ENCODE measurements at places on chromosomes 1 and 21. TPM values are rescaled to one million over a fixed set of nuclear protein-coding genes. Genes with fewer than 3 reads are reported as not detected.
A peak's percentile ranks its signal among the peaks of the same experiment; 100 is the strongest.

GRCh38 chr1:24491577-24492360 is 10.9 kb upstream of the RCAN3 start:
- H3K4me3 ChIP-seq: no peak overlapping the region
- no peak overlapping the region for H3K27ac ChIP-seq
- DNase-seq: no peak
- H3K27me3 ChIP-seq: peaks cover 5% of the 10 kb centered on the region
- no peaks in the 10 kb centered on the region for H3K36me3 ChIP-seq

DNA sequence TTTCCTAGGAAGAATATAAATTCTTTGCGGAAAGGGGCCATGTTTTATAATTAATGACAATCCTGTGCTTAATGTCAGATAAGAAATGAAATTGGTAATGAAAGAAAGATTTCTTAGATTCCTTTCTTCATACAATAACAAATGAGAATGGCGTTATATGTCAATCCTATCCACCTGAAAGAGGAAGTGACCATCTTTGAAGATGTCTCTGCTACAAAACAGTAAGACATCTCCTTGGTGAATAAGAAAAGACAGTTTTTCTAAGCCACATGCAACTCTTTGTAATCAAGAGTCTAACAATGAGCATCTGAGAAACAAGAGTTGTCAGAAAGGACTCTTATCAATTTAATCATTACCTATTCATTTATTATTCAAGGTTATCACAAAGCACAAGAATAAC is 286.0 kb downstream of the VAV3 start:
- H3K4me1 ChIP-seq: no peaks in the 10 kb centered on the region
- H3K27ac ChIP-seq: no peak overlapping the region
- DNase-seq: no peak
- no peaks in the 10 kb centered on the region for H3K27me3 ChIP-seq
- no peaks in the 10 kb centered on the region for H3K36me3 ChIP-seq

DNA sequence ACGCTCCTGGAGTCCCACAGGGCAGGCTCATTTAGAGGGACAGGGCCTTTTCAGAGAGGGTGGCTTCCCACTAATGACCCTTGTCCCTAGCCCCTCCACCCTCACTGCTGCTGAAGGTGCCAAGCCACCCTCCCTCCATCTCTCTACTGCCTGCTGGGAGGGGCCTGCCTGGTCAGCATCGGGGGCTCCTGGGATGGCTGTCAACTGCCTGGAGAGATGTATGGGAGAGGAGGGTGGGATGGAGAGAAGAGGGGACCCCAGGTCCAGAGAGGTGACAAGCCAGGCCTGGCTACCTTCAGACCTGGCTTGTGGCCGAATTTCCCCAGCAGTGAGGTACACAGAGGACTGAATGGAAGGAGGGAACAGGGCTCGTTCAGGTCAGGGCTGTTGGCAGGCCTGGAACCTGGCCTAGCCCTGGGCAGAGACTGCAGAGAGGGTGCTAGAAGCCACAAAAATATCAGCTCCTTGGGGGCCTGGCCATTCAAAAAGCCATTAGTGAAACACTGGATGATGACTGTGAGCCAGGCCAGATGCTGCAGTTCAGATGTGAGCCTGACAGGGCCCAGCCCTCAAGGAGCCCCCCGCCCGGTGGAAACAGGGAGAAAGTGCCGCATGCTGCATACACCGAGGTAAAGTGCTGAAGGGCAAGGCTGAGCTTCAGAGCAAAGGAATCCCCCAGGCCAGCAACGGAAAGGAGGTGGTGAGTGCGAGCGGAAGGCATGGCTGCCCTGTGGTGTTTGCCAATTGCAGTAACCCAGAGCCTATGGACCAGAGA is 20.0 kb downstream of the MMEL1 start:
- no peak overlapping the region for H3K27ac ChIP-seq
- H3K4me3 ChIP-seq: no peak overlapping the region
- no peaks in the 10 kb centered on the region for H3K27me3 ChIP-seq
- no peak for DNase-seq
- H3K36me3 ChIP-seq: no peaks in the 10 kb centered on the region

- H3K4me1 ChIP-seq: no peaks in the 10 kb centered on the region
- no peak overlapping the region for H3K27ac ChIP-seq
- no peaks in the 10 kb centered on the region for H3K27me3 ChIP-seq
- DNase-seq: peak; percentile 46
These were observed 40.9 kb upstream of the BEND5 start for GRCh38 chr1:48817505-48818114.

DNA sequence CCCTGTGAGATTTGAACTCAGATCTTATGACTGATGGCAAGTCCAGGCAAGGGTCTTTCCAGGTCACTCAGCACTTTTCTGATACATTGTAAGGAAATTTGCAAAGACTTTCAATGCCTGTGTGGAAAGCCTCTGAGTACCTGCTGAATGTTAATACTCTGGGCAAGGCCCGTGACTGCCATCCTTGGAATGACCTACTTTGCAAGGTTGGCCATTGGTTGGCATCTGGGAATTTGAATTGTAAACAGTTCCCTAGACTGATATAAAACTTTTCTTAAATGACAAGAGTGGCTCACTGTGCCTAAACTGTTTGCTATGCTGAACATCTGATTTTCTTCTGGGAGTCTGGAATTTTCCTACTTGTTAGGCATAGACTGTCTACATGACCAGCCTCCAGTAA is 57.1 kb downstream of the CD2 start:
- H3K27me3 ChIP-seq: no peaks in the 10 kb centered on the region
- H3K4me1 ChIP-seq: no peaks in the 10 kb centered on the region
- no peak for DNase-seq
- H3K36me3 ChIP-seq: no peaks in the 10 kb centered on the region

DNA sequence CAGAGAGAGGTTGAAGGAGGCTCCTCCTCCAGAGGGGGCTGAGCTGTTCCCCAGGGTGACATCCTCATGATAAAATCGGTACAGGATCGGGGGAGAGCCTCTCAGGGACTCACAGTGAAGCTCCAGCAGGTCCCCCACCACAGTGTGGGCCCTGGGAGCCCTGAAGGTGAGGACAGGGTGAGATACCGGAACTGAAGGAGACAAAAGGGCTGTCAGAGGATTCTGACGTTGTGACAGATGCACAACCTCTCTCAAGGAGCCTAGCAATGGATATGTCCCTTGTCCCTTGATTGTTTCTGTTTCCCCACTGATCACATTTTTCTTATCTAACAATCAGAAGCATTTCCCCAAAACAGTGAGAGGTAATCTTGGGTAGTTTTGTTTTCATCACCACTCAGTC is 5.2 kb downstream of the FCRL3 start:
- peaks cover 13% of the 10 kb centered on the region for H3K27me3 ChIP-seq
- no peaks in the 10 kb centered on the region for H3K4me1 ChIP-seq
- no peak overlapping the region for H3K27ac ChIP-seq
- no peak for DNase-seq

- no peak overlapping the region for H3K27ac ChIP-seq
- DNase-seq: no peak
- no peak overlapping the region for H3K4me3 ChIP-seq
- no peaks in the 10 kb centered on the region for H3K4me1 ChIP-seq
- no peaks in the 10 kb centered on the region for H3K36me3 ChIP-seq
These were observed 40.6 kb upstream of the SLC2A1 start for GRCh38 chr1:42999308-42999707.

DNA sequence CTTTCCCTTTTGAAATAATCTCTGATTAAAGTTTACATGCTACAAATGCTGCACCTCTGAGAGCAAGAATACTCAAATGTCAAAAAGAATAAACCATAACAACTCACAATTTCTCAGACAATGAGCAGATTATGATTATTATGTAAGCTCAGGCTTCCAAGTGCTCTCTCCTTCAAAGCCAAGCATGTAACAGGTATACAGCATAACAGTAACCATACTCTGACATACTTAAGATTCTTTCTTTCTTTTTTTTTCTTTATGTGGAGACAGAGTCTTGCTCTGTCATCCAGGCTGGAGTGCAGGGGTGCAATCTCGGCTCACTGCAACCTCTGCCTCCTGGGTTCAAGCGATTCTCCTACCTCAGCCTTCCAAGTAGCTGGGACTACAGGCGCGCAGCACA is 155.4 kb downstream of the EIF4G3 start:
- H3K27ac ChIP-seq: no peak overlapping the region
- H3K4me1 ChIP-seq: peaks cover 24% of the 10 kb centered on the region
- no peaks in the 10 kb centered on the region for H3K27me3 ChIP-seq
- no peaks in the 10 kb centered on the region for H3K36me3 ChIP-seq
- DNase-seq: no peak

- no peaks in the 10 kb centered on the region for H3K36me3 ChIP-seq
- H3K4me3 ChIP-seq: no peak overlapping the region
- H3K27ac ChIP-seq: no peak overlapping the region
- H3K27me3 ChIP-seq: no peaks in the 10 kb centered on the region
These were observed 130.4 kb downstream of the TRABD2B start for GRCh38 chr1:47866601-47867437.

DNA sequence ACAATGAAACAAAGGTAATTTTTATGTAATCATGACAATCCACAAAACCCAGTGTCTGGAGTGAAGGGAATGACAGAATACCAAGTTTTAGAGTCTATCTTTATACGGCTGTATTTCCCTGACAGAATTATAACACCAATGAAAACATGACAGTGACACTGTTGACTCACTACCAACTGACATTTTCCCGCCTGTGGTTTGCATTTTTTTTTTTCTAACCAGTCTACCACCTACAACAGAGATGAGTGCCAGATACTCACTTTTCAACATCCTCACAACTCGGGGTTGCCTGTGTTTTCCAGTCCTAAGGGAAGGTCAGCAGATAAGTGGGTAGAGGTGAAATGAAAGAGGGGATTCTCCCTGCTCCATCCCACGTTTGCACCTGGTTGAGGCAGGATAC is 118.9 kb downstream of the KCNJ6 start:
- no peak overlapping the region for H3K27ac ChIP-seq
- H3K4me1 ChIP-seq: no peaks in the 10 kb centered on the region
- no peak for DNase-seq

DNA sequence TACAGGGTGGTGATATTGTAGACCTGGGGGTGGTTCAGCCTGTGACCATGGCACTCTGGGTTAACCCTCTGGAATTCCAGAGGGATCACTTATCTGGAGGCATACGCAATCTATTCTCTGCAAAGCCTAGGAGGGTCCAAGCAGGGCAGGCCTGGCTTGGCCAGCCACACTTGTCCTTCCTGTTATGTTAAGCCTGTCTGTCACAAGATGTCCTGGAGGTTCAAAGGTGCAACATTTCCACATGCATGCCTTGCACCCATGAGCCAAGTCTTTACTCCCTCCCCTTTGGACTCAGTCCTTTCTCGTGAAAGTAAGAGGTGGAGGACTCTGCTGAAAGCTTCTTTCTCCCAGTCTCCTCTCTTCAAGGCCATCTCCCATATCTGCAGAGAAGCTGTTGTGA is 345.1 kb downstream of the HHIPL2 start:
- no peak overlapping the region for H3K27ac ChIP-seq
- no peaks in the 10 kb centered on the region for H3K27me3 ChIP-seq
- no peaks in the 10 kb centered on the region for H3K36me3 ChIP-seq

DNA sequence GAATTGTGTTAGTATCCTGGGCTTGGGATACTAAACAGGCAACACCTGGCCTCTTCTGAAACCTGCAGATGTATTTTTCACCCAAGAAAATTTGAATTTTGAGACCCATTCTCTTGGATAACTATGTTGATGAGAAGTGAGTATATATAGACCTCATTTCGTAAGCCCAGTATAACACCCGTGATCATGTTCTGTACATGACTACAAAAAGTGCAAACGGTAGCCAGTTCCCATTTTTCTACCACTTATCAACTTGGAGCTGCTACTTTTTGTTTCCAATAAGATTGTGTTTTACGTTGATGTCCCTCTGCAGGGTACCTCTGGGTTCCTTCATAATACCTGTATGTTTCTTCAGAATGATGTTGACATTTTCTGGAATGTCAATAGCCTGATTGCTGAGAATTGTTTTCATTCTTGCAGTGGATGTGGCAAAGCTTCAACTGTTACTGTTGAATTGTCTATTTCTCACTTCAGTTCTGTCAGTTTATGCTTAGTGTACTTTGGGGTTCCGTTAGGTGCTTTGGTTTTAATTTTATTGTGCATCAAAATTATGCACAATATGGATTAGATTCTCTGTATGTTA is 48.1 kb downstream of the ZFYVE9 start:
- H3K4me1 ChIP-seq: peaks cover 20% of the 10 kb centered on the region
- H3K27ac ChIP-seq: no peak overlapping the region
- no peak for DNase-seq
- H3K27me3 ChIP-seq: no peaks in the 10 kb centered on the region
- no peak overlapping the region for H3K4me3 ChIP-seq
- no peaks in the 10 kb centered on the region for H3K36me3 ChIP-seq

- DNase-seq: peak; percentile 28
- no peaks in the 10 kb centered on the region for H3K27me3 ChIP-seq
- H3K4me3 ChIP-seq: no peak overlapping the region
- no peaks in the 10 kb centered on the region for H3K36me3 ChIP-seq
These were observed 60.0 kb upstream of the HMCN1 start for GRCh38 chr1:185674201-185674600.

DNA sequence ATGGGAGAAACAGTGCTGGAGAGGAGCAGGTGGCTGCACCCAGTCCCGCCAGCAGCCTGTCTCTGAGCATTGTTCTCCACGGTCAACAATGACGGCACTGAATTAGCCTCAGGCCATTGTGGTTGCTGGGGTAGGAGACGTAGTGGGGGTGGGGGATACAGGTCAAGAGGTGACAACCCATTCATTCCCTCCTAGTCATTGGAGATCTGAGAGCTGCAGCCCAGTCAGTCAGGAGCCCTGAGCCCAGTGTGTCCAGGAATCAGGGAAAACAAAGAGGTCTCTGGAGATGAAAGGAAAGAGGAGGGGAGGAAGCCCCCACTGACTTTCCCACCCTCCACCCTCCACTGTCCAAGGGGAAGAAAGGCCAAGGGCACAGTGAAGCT is 15.3 kb downstream of the SMIM12 start:
- peak overlapping the region; percentile 66 for H3K27ac ChIP-seq
- no peak overlapping the region for H3K4me3 ChIP-seq
- DNase-seq: peak; percentile 51
- no peaks in the 10 kb centered on the region for H3K36me3 ChIP-seq
- H3K4me1 ChIP-seq: peaks cover 89% of the 10 kb centered on the region

GRCh38 chr1:3494321-3495308 is 40.1 kb downstream of the ARHGEF16 start:
- no peak overlapping the region for H3K27ac ChIP-seq
- H3K4me3 ChIP-seq: no peak overlapping the region
- H3K36me3 ChIP-seq: no peaks in the 10 kb centered on the region
- no peak for DNase-seq
- no peaks in the 10 kb centered on the region for H3K27me3 ChIP-seq
- H3K4me1 ChIP-seq: no peaks in the 10 kb centered on the region

GRCh38 chr1:214824763-214825162 is 221.8 kb downstream of the CENPF start:
- H3K36me3 ChIP-seq: no peaks in the 10 kb centered on the region
- no peak overlapping the region for H3K4me3 ChIP-seq
- H3K27ac ChIP-seq: no peak overlapping the region
- no peaks in the 10 kb centered on the region for H3K4me1 ChIP-seq
- no peaks in the 10 kb centered on the region for H3K27me3 ChIP-seq
- no peak for DNase-seq

GRCh38 chr1:67441183-67441582 is 11.0 kb upstream of the SERBP1 start:
- no peaks in the 10 kb centered on the region for H3K36me3 ChIP-seq
- H3K27ac ChIP-seq: no peak overlapping the region
- no peaks in the 10 kb centered on the region for H3K27me3 ChIP-seq
- no peak for DNase-seq

Gene NTNG1
- 0.06 TPM for total RNA-seq

Gene FLG
- total RNA-seq: not detected

Gene LCE2C
- not detected for total RNA-seq

Gene CYP4B1
- 17.3 TPM for total RNA-seq

Gene CEP350
- 34.6 TPM for total RNA-seq

Gene TAL1
- total RNA-seq: 4.6 TPM

Gene C1orf105
- 40.1 TPM for total RNA-seq

Gene SPRR2B
- not detected for total RNA-seq

Gene ITLN2
- not detected for total RNA-seq

Gene BTBD19
- total RNA-seq: 3.6 TPM

Gene VCAM1
- 8.5 TPM for total RNA-seq

All from heart right ventricle (tissue), 16 donors.